ENCODE measurements at places on chromosomes 16 and 17.

GRCh38 chr17:57050306-57050705, 34.7 kb upstream of the AKAP1 start:
- no peak for DNase-seq

DNA sequence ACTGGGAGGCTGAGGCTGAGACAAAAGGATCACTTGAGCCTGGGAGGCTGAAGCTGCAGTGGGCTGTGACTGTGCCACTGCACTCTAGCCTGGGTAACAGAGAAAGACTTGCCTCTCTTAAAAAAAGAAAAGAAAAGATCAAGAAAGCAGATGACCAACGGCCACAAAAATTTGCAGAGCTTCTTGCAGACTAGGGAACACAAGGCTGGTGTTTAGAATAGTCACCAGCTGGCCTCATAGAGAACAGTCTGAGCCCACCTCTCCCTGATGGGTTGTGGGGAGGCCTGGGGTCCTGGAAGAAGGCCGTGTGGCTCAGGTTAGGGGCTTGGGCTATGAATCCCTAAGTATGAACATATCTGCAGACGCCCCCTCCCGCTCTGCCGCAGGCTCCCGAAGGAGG, 73.7 kb upstream of the MED9 start:
- no peak for DNase-seq

DNA sequence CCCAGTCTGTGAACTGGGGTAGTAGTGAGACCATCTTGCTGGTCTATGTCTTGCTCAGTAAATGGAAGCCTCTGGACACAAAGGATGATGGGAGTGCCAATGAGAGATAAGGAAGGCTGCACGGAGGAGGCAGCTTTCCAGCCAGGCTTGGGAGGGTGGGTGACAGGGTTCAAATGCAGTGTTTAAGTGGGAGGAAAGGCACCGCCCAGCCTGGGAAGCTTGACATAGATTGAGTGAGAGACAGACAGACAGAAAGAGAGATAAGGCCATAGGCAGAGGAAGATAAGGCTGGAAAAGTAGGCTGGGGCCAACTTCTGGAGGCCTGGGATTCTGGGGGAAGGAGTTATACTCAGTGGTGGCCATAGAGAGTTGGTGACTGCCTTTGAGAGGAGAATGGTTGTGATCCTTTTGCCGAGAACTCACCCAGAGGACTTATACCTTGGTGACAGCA, 7.2 kb upstream of the COL1A1 start:
- DNase-seq = no peak

- DNase-seq = no peak
Measured at GRCh38 chr16:66569131-66569530, 2.9 kb downstream of the CMTM1 start.

DNA sequence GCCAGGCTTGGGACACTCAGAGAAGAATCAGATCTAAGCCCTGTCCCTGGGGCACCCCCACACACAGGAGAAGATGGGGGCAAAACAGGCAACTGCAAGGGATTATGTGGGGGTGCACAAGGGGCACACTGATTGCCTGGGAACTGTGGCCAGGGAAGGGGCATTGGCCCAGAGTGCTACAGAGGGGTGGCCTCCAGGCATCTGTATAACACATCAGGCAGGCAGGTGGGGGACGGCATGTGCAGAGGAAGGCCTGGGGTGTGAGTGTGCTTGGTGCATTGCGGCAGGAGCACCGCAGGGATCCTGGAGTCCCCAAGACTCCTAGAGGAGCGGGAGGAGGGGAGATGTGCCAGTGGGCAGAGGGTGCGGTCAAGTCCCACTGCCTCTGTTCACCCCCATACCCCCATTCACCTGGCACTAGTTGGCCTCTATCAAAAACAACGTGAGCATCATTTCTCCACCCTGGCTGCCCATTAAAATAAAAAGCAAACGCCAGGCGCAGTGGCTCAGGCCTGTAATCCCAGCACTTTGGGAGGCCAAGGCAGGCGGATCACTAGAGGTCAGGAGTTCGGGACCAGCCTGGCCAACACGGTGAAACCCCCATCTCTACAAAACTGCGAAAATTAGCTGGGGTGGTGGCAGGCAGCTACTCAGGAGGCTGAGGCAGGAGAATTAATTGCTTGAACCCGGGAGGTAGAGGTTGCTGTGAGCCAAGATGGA, 41.5 kb downstream of the C16orf82 start:
- DNase-seq = no peak

DNA sequence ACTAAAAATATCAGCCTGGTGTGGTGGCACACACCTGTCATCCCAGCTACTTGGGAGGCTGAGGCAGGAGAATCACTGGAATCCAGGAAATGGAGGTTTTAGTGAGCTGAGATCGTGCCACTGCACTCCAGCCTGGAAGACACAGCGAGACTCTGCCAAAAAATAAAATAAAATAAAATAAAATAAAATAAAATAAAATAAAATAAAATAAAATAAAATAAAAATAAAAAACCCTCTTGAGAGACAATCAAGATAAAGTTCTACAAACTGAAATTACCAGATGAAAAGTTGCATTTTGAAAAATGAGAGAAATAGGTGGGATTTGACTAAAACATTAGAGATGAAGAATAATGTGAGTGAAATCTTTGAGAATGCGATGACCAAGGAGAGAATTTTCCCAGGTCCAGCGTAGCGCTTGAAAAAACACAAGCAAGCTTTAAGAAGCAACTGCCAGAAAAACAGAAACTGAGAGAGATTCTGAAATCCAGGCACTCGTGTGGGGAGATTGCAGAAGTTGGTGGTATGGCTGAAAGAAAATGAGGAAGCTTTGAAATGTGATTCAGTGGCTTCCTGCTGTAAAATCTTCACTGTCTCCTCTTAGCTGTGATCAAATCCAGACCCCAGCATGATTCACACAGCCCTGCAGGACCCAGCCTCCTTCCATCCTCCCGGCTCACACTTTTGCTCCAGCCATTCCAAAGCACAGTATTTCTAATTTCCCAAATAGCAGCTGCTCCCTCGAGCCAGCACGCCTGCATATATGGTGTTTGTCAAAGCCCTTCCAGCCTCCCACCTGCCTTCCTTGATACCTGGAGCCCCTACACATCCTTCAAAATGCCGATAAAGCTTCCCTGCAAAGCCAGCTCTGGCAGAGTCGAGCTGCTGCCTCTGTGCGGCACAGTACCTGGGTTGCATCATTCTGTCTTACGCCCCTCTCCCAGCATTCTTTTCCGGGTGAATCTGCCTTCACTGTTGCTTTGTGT, 8.2 kb upstream of the CD300E start:
- DNase-seq = peak; percentile 96

Measured in KBM-7 (cell line).